Brain pericyte (primary cell): ENCODE measurements at places on chromosomes 13 and 19.

- DNase-seq: no peak
Measured at GRCh38 chr19:46945694-46946489, 73.7 kb upstream of the NPAS1 start.

DNA sequence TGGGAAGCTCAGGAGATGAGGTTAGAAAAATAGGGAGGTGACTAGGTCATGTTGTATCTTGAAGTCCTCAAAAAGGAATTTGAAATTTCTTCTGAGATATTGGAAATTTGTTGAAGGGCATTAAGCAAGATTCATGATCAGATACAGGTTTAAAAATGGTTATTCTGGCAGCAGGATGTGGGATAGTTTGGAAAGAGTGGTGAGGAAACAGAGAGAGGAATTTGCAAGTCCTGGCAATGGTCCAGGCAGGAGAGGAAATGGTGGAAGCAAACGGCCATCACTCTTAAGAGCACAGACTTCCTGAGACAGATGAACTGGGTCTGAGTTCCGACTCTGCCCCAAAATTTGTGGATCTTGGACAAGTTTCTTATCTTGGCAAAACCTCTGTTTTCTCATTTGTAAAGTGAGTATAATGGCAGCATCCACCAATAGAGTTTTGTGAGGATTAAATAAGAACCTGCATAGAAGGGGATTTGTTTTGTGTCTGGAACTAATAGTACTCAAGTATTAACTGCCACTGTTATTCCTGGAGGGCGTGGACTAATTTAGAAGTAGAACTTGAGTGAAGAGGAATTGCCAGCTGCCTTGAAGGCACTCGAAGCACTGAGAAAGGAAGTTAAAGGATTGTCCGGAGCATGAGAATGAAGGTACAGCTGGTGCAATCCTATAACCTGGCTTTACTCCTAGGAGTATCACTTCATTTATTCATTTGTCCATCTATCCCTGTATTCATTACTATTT, 99.6 kb downstream of the CCNA1 start:
- DNase-seq: no peak

- no peak for DNase-seq
Measured at GRCh38 chr13:113121183-113121927, 1.2 kb upstream of the F10 start.

- DNase-seq: no peak
Measured at GRCh38 chr19:765179-765738, 14.3 kb downstream of the MISP start.

- DNase-seq: no peak
Measured at GRCh38 chr13:99496184-99497142, 4.8 kb upstream of the TM9SF2 start.

DNA sequence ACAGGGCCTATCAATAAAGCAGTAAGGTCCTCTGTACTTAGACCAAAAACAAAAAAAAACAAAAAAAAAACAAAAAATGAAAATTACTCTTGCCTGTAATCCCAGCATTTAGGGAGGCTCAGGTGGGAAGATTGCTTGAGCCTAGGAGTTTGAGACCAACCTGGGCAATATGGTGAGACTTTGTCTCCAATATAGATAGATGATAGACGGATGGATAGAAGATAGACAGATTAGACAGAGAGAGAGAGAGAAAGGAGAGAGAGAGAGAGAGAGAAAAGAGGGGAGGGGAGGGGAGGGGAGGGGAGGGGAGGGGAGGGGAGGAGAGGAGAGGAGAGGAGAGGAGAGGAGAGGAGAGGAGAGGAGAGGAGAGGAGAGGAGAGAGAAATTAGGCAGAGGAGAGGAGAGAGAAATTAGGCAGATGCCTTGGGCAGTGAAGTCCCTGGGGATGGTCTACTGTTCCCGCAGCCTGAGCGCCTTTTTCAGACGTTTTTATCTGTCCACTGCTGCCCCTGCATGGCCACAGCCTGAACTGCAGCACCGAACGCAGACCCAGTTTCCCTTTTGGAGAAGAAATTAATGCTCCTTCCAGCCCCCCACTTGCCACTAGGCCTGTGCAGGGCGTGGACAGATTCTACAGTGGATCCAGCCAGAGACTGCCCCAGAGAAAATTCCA, 9.8 kb upstream of the ZNF627 start:
- no peak for DNase-seq

DNA sequence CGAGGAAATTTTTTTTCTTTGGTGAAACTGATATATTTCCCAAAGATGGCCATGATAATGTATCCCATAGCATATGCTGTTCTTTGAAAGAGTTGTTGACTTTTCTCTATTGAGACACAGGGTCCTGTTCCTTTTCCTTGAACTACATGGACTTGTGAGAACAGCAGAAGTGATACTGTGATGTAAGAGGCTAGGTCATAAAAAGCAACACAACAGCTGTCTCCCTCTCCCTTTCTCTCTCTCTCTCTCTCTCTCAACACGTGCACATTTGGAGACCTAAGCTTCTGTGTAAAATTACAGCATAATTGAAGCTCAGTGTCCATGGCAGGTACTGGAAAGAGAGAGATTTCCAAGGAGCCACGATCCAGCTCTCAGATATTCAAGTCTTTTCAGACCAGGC, 1712.4 kb downstream of the EFNB2 start:
- no peak for DNase-seq

DNA sequence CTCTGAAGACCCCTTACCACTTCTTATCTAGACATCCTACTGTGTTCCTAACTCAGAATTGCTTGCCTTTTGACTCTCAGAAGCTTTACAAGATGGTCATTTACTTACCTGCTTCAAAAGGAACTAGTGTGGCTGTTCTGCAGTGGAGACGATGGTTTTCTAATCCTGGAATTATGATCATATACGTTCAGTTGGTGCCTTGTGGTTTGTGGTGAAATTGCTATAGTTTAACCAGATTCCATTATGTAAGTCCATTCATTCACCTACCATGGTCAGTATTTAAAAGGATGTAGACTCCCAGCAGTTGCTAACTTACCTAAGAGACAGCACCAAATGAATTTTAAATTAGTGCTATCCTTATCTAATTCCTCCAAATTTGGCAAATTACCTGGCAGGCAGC, 210.9 kb downstream of the SHISA2 start:
- no peak for DNase-seq

GRCh38 chr13:71017607-71018006, 849.4 kb downstream of the DACH1 start:
- no peak for DNase-seq

DNA sequence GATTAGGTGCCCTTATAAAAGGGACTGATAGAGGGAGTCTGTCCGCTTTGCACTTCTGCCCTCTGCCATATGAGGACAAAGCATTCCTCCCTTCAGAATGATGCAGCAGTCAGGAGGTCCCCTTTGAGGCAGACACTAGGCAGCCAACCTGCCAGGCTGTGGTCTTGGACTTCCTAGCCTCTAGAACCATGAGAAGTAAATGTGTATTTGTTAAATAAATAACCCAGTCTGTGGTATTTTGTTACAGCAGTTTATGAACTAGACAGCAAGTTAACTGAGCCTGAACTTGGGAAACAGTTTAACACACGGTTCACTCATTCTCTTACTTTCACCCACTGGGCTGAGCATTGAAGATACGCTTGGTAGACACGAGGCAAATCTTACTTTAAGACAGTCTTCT, 313.2 kb downstream of the UQCRFS1 start:
- DNase-seq: no peak

GRCh38 chr19:1698636-1699035, 46.2 kb upstream of the TCF3 start:
- no peak for DNase-seq

GRCh38 chr13:31214435-31214834, 14.7 kb downstream of the B3GLCT start:
- DNase-seq: no peak
